ENCODE measurements at places on chromosomes 3 and 15. TPM values are rescaled to one million over a fixed set of nuclear protein-coding genes. Genes with fewer than 3 reads are reported as not detected.

DNA sequence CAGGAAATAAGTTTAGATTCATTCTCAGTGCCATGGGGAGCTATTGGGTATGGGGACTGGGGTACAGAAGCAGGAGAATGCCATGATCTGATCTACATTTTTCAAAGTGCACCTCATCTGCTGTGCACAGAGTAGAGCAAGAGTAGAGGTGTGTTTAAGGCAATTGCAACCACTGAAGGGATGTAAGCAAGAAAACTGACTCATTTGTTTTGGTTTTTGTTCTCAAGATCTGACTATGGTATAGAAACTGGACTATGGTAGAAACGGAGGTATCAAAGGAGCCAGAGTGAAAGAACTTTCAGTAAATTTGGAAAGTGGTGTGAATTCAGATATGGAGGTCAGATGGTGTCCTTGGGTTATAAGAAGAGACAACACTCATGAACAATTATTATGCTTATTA is 86.2 kb upstream of the CMSS1 start:
- H3K27ac ChIP-seq, result no peak overlapping the region
- no peak overlapping the region for H3K4me3 ChIP-seq
- DNase-seq, result no peak

Gene SLCO2A1
- not detected for total RNA-seq

Gene FSIP1
- 1.7 TPM for total RNA-seq

DNA sequence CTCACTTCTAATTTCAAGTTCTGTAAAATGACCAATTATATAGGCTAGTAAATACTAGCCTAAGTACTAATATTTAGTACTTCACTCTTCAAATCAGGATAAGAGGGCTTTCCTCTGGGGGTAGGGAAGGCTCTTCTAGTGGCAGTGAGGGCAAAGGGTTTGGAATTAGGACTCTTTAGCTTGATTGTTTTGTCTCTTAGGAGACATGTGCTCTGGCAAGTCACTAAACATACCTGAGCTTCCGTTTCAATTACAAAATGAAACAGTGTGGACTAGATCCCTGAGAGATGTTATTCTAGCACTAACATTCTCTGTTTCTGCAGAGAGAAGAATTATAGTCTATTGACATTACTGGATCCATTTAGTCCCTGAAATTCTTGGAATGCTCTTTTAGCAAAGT is 71.5 kb downstream of the PCOLCE2 start:
- H3K27ac ChIP-seq, result no peak overlapping the region
- no peaks in the 10 kb centered on the region for H3K36me3 ChIP-seq
- H3K4me1 ChIP-seq, result peaks cover 2% of the 10 kb centered on the region
- no peak for DNase-seq
- H3K4me3 ChIP-seq, result no peak overlapping the region

Gene INSYN1
- total RNA-seq, result not detected

DNA sequence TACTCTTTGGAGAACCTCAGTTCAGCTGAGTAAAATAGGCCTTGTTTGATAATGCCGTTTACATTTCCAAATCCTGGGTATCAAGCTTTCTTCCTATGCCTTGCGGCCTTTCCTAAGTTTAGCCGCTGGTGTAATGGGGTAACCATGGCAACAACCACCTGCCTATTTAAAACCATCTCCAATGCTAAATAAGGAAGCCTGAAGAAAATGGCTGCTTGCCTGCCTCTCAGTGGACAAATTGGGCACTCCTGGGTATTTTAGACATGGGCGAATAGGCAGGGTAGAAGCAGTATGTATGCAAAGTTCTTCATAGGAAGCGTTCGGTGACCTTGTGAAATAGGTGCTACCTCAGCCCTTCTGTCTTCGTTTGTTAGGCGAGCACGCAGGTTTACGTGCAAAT is 122.7 kb downstream of the DGKG start:
- H3K36me3 ChIP-seq, result no peaks in the 10 kb centered on the region
- no peak overlapping the region for H3K27ac ChIP-seq
- H3K4me3 ChIP-seq, result no peak overlapping the region
- no peak for DNase-seq

DNA sequence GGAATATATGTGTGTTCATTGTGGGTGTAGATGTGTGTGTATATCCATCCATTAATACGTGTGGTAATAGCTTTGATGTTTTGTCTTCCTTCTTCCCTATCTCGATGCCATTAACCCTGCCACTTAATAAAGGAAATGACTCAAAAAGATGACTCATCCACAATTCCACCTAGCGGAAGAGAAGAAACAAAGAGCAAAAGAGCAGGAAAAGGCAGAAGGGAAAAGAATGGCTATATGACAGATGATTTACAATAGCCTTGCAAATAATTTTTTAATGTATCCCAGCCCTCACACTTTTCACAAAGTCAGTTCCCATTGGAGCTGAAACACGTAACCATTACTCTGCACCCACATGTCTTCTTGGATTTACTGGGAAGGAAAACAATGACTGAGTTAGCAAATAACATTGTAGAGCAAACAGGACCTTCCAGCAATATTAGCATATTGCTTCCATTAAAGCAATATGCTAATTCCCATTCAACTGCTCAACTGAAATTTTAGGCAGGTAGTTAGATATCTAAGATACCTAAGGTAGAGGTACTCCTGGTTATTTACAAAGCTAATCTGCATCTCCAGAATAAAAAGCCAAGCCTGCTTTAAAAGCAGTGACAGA is 197.2 kb downstream of the KCNAB1 start:
- H3K27ac ChIP-seq, result no peak overlapping the region
- no peaks in the 10 kb centered on the region for H3K36me3 ChIP-seq
- H3K4me1 ChIP-seq, result no peaks in the 10 kb centered on the region

Gene ECE2
- not detected for total RNA-seq

DNA sequence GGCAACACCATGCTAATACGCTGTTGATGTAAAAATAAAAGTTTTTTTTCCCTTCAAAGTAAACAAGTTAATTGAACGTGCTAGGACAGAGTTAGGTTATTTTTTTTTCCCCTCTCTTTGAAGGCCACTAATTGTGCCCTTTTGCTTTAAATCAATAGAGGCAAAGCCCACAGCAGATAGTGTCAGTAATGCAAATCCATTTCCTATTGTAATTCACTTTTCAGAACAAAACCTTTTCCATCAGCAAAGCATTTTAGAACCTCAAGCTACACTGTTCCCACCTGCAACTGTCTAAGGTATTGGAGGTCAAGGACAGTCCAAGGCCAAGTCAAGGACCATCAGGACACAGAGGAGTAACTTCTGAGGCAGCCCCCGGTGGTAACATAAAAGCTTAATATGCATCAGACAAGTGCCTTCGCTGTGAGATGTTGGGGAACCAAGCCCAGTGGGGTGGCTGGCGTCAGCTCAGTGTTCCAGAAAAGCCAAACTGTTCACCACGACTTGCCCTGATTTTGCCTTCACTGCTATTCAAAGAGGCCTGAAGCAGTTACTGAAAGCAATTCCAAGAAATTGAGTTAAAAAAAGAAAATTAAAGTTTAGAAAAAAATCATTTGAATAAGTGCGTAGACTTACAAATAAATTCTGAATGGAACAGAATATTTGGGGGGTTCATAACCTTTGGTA is 65.8 kb upstream of the ICE2 start:
- H3K27me3 ChIP-seq, result no peaks in the 10 kb centered on the region
- peaks cover 15% of the 10 kb centered on the region for H3K36me3 ChIP-seq

Gene LRRC3B
- not detected for total RNA-seq

DNA sequence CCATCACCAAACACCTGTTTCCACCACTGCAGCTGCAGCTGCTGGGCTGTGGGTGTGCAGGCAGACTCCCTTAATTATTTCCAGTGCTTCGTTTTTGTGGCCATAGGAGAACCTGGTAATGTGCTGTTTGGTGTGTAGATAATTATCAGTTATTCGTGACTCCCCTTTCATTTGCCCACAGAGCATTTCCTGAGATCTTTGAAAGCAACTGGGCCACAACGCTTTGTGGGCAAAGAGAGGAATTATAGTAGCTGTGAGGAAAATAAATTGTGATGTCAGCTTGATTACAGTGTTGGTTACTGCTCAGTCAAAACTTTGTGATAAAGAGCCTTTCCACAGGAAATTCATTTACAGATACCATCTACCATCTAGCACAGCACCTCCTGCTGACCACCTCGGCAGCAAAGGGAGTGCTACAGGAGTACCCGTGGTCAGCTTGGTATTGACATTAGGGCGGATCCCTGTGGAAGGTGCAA is 193.3 kb upstream of the SLCO3A1 start:
- DNase-seq, result no peak
- H3K4me1 ChIP-seq, result peaks cover 4% of the 10 kb centered on the region
- no peaks in the 10 kb centered on the region for H3K36me3 ChIP-seq
- H3K27ac ChIP-seq, result no peak overlapping the region
- H3K4me3 ChIP-seq, result no peak overlapping the region

Gene ZNF35
- 1.6 TPM for total RNA-seq

Gene RTP4
- total RNA-seq, result 2.4 TPM

- peaks cover 2% of the 10 kb centered on the region for H3K36me3 ChIP-seq
- no peaks in the 10 kb centered on the region for H3K27me3 ChIP-seq
- H3K27ac ChIP-seq, result no peak overlapping the region
Observed at GRCh38 chr3:32325927-32326326, 65.7 kb upstream of the CMTM7 start.

Gene SNTN
- not detected for total RNA-seq

DNA sequence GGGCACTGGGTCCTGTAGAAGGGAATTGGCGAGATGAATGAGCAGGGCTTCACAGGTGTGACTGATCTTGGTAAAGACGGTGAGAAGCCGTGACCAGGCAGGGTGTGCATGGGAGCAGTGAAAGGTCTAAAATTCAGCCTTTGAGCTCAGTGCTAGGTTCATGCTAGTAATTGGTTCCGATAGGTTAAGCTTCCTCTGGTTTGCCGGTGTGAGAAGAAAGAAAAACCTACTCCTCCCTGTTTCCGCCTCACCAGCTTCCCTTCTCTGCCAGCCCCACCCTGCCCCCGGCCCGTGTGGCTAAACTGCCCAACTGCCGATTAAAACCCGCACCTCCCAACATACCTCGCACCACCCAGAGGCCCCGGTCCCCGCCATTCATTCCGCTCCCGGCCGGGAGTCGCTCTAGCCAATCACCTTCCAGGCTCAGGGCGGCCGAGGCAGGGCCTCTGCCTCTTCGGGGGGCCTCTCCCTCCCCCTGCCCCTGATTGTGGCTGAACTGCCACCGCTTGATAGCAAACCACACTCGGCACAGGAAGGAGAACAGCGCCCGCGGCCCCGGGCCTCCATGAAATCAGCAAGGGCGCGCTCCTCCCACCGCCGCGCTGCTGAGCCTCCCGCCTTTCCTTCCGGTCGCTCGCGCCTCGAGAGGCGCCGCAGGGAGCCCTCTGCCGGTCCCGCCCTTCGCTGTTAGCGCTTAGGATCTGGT is 7.3 kb upstream of the NRROS start:
- H3K27me3 ChIP-seq, result no peaks in the 10 kb centered on the region
- H3K4me1 ChIP-seq, result peaks cover 46% of the 10 kb centered on the region
- no peaks in the 10 kb centered on the region for H3K36me3 ChIP-seq
- H3K4me3 ChIP-seq, result peak overlapping the region; percentile 93
- peak; percentile 74 for DNase-seq

Gene SEMA6D
- total RNA-seq, result not detected

Gene STAB1
- 4.9 TPM for total RNA-seq

Gene FANCD2
- total RNA-seq, result 16.6 TPM

DNA sequence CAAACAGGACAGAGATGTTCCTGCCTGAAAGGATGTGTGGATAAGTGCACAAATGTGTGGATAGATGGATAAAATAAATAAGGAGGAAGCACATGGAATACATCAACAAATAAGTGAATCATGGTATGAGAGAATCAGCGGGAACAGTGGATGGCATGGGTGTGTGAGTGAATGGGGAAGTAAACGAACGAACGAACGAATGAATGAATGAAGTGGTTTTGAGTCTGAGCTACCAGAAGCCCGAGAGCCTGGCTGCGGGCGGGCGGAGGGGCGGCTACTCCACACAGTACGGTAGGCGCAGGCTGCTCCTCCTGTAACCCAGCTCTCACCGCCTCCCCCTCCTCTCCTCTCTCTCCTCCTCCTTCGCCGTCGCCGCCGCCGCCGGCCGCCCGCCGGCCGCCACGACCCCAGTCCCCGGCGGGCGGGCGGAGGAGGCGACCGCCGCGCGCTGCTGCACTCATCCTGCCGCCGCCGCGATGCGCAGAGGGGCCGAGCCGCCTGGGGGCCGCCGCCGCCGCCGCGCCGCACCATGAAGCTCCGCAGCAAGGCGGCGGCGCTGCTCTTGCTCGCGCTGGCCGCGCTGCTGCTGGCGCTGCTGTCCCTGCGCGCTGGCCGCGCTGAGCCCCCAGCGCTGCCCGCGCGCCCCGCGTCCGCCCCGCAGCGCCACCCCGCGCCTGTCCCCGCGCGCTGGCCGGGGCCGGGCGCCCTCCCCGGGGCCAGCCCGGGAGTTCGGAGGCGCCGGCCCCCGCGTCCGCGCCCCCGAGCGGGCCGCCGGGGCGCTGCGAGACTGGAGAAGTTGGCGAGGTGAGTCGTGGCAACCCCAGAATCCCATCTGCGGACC is at the start of gene GXYLT2:
GXYLT2 (plus strand) TSS at position 342 of the 841 bp plus-strand sequence; CDS start at position 530, 188 bp downstream.
- H3K27me3 ChIP-seq, result peaks cover 75% of the 10 kb centered on the region
- no peak within 1 kb of the TSS for H3K27ac ChIP-seq
- peaks cover 3% of the 10 kb centered on the region for H3K36me3 ChIP-seq
- DNase-seq, result no peak

DNA sequence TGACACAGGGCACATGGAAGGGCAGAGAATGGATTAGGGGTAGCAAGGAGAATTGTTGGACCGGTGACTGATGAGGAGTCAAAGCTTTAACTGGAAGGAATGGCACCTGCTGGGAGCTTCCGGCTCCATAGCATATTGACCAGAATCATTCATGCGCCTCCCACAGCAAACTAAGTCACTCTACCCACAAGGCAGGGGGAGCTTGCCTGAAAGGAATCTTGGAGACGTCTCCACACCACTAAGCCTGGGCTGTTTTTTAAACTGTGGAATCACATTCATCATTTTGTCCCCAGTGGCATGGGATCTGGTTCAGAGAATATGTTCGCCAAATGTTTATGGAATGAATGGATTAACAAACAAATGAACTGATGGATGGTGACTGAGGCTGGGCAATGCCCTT is 57.0 kb upstream of the ITGA11 start:
- DNase-seq, result no peak
- no peak overlapping the region for H3K4me3 ChIP-seq
- H3K27me3 ChIP-seq, result peaks cover 45% of the 10 kb centered on the region
- peaks cover 3% of the 10 kb centered on the region for H3K36me3 ChIP-seq
- H3K4me1 ChIP-seq, result peaks cover 11% of the 10 kb centered on the region

Gene CKMT1A
- total RNA-seq, result not detected

- no peaks in the 10 kb centered on the region for H3K36me3 ChIP-seq
- H3K27ac ChIP-seq, result no peak overlapping the region
- no peaks in the 10 kb centered on the region for H3K27me3 ChIP-seq
- H3K4me3 ChIP-seq, result no peak overlapping the region
- DNase-seq, result no peak
- H3K4me1 ChIP-seq, result no peaks in the 10 kb centered on the region
Observed at GRCh38 chr3:78818161-78818985, 949.4 kb downstream of the ROBO1 start.

Data from T-helper 17 cell (primary cell).